T-cell (primary cell): ENCODE measurements at places on chromosomes 2 and 18.

DNA sequence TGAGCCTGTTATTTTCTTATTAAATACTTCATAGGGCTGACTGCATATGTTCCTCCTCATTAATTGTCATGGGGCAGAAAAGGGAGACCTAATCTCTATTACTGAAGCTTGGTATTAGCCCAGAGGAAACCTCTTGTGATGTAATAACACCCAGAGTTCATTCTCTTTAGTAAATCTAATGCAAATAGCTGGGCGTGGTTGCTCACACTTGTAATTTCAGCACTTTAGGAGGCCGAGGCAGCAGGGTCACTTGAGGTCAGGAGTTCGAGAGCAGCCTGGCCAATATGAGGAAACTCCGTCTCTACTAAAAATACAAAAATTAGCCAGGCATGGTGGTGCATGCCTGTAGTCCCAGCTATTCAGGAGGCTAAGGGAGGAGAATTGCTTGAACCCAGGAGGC lies 14.7 kb downstream of the DAW1 start:
- no peak for DNase-seq

DNA sequence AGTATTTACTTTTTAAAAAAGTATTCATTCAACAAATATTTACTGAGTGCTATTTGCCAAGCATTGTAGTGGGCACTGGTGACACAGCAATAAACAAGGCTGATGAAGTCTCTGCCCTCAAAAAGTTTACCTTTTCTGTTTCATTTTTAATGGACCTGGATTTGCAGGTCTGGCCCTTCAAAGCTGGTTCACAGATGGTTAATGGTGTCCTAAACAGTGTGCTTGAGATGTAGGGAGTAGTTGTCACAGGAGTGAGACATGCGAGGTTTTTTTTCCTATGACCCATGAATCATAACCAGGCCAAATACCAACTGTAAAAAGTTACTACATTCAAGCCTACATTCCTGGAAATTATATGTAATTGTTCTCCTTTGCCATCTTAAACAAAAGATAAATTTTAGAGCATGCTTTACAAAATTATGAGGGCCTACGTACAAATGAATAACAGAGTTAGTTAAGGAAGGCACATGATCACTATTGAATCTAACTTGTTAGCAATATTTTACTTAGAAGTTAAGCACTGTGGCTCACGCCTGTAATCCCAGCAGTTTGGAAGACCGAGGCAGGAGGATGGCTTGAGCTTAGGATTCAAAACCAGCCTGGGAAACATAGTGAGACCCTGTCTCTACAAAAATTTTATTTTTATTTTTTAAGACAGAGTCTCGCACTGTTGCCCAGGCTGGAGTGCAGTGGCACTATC lies 223.9 kb downstream of the MBD5 start:
- no peak for DNase-seq

DNA sequence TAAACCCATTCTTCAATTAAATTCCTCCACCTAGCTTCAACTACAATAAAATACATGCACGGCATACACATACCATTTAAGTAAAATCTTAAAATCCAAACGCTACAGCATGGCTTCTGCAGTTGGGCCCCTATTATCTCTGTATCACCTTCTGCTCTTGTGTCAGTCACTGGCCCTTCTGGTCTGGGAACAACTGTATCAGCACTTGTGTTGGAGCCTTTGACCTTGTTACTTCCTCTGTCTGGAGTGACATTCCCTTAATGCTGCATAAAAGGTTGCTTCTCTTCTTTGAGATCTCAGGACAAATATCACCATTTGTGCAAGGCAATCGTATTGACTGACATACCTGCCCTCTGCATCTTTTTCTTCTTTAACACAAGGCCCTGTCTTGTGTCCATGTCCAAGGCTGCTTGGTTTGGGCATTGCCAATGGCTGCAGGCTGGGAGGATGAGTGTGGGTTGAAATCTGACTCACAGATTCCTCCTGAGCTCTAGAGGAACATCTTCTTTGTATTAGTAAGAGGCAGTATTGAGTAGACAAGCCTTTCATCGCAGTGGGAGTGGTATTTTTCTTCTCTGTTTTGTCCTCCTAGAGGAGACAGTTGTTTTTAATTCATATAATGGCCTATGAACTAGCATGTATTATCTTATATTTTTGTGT lies 267.8 kb upstream of the TRIB2 start:
- no peak for DNase-seq

DNA sequence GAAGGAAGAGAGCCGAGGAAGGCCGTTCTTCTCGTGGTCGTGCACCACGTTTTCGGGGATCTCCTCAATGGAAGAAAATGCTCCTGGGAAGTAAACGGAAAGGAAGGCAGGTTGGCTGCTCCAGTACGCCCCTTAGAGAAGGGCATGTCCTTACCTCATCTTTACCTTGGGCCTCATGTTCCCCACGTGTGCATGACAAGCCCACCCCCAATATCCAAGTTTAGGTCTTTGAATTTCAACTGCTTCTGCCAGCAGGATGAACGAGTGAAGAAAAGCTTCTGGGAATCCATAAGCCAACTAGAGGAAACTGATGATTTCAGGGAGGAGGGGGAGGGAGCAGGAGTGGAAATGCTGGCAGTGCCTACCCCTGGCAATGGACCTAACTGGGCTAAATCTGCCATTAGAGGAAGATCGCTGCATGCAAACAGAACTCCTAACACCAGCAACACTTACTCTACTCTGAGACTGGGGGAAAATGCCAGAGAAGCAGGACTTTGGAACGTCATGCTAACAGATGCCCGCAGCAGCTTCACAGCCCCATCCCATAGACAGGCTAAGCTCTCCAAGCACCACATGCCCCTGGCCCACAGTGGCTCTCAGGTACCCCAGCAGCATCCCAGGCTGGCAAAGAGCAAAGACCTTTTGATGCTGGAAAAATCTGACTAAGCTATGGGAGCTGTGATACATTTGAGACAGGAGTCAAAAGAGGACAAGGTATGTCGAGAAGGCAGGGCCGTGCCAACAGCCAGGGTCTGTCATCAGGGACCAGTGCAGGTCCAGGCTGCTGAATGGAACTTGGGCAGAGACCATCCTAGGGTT lies 21.7 kb downstream of the CHST10 start:
- DNase-seq, result no peak

DNA sequence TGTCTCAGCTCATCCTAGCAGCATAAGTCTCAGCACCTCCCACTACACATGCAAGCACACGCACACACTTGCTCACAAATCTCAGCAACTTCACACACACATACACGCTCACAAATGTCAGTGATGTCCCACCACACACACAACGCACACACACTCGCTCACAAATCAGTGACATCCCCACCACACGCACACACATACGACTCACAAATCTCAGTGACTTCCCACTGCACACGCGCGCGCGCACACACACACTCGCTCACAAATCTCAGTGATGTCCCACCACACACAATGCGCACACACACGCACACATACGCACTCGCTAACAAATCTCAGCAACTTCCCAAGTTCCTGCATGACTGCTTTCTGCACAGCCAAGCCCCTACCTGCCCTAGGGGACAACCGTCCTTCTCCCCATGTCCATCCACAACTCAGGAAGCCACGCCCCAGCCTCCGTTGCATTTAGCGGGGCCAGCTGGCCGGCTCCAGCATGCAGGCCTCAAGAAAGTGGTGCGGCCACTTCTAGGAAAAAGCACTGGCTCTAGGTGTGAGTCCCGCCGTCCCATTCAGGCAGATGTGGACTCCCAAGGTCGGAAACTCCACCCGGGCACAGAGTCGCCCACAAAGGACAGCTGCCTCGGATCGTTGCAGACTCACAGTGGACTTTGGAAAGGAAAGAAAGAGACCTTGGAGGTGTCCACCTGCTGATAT lies 180.1 kb upstream of the SALL3 start:
- DNase-seq, result no peak

GRCh38 chr2:29360016-29360784 lies 245.0 kb downstream of the CLIP4 start:
- no peak for DNase-seq

DNA sequence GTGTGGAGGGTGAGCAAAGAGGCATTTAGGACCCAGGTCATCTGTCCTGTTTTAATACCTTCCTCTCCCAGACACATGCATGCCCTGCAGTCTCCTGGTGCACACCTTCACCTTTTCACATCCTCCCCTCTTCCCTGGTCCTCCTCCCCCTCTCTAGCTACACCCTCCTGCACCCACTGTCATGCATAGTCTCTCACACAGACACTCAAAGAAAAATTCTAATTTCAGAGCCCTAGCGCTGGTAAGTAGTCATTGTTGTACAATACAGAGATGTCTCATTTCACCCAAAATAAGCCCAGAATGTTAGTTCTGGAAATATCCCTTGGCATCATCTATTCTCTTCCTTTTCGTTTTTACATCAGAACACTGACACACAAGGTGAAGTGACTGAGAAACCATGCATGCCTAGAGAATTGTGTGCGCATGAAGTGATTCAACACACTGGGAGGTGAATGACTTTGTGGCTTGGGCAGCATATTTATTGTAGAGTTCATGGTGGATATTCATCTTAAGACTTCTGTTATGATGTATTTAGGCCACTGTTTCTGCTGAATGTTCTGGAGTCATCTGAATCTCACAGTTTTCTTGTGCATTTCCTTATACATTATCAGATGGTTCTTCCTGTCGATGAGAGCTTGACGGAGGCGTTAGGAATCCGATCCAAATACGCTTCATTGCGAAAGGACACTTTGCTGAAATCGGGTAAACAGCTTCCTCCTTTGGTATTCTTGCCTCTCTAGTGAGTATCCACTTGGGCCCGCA lies 69.9 kb downstream of the COA5 start:
- no peak for DNase-seq

- DNase-seq, result no peak
These were observed 56.6 kb downstream of the NCKAP5 start for GRCh38 chr2:133511679-133512078.

GRCh38 chr18:63259567-63260379 lies 59.8 kb downstream of the BCL2 start:
- DNase-seq, result no peak

GRCh38 chr2:33395655-33396249 lies 80.7 kb upstream of the RASGRP3 start:
- peak; percentile 4 for DNase-seq

DNA sequence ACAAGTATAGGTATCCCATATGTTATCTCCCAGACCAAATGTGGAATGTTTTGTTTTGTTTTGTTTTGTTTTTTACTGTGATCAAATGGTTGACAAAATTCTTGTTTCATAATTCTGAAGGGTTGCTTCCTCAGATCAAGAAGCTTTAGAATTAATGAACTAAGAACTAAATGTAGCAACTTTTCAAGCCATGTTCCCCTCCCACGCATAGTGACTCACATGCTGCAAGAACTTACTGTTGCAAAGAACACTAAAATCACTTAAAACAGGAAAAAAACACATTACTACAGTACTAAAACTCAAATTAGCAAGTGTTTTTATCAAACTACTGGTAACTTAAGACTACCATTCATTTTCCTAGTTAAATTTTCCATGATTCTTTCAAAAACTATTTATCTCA lies 30.6 kb downstream of the HNRNPLL start:
- DNase-seq, result no peak

DNA sequence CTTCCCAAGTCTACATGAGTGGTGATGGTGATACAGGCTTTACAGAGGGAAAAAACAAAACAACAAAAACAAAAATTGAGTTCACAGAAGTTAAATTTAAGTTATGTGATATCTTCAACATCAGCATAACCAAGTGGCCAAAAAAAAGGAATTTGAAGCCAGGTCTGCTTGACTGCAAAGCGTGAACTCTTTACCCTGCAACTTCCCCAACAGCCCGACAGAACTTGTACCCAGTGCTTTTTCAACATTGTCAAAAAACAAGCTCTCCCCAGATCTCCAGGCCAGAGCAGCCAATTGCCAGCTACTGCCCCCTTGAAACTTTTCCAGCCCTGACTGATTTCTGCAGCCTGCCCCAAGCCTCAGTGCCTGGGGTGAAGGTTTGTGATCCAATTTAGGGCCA lies 76.7 kb downstream of the RNF144A start:
- DNase-seq, result no peak

- DNase-seq, result no peak
These were observed 63.6 kb upstream of the LTBP1 start for GRCh38 chr2:32882816-32883810.

DNA sequence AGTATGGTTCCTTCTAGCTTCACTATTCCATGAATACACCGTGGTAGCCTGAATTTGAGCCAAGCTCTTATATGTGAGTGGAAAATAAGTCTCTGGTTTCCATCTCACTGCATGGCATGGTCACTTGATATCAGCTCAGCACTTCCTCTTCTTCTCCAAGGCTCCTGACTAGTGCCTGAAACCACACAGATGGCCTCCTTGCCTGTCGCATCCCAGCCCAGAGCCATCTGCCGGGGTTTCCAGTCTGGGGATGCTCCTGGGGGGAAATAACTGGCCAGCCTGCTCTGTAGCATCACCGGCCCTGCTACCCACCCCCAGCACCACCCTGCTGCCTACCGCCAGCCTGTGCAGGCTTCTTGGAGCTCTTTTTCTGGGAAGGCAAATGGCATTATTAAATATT lies 7.7 kb upstream of the MARCHF4 start:
- no peak for DNase-seq

GRCh38 chr18:21760321-21760720 lies 19.7 kb downstream of the MIB1 start:
- DNase-seq, result no peak

GRCh38 chr18:44682871-44683221 lies 2.2 kb downstream of the SETBP1 start:
- DNase-seq, result no peak

DNA sequence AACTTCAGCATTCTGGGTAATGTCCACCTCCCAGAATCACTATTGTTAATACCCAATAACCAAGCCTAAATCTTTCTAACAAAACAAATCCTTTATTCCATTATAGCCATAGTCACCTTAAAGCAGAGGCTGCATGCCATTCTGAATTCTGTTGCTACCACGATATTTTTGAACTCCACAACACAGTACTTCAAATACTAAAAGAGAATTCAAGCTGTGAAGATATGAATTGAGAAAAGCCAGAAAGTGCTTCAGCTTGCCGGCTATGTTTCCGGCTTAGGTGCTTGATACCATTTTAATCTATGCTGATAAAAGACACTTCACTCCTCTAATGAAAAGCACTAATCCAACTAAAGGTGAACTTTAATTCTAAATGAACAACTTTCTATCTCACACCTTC lies 41.3 kb downstream of the GAREM1 start:
- DNase-seq, result no peak

DNA sequence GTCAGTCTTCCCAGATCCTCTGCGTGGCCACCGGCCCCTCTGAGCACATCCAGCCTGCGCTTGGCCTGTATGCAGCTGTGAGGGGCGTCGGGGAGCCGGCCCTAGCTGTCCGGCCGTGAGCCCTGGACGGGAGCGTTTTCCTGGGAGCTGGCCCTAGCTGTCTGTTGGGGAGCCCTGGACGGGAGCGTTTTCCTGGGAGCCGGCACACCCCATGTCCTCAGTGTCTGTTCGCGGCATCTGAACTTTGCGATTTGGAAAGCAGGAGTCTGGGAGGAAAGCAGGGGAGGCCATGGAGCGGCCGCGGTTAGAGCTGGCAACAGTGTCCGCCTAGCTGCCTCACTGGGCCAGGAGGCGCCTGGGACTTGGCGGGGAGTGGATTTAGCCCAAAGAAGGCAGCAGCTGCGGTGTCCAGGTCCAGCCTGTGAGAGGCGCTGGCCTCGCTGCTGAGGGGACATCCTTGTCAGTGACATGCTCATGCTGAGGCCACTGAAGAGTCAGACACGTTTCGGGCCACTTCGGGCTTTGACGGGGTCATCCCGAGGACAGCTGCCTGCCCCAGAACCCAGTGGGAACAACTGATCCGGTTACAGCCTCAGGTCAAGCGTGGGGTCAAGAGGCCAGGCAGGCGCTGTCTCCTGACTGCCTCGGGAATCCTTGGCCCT lies 75.8 kb downstream of the KCNG2 start:
- DNase-seq, result no peak
